Activated T-cell treated with anti-CD3 and anti-CD28 coated beads, Interleukin-2, amount 50 U/mL, for 24 hours (primary cell): ENCODE measurements at places on chromosomes 6 and 20.

DNA sequence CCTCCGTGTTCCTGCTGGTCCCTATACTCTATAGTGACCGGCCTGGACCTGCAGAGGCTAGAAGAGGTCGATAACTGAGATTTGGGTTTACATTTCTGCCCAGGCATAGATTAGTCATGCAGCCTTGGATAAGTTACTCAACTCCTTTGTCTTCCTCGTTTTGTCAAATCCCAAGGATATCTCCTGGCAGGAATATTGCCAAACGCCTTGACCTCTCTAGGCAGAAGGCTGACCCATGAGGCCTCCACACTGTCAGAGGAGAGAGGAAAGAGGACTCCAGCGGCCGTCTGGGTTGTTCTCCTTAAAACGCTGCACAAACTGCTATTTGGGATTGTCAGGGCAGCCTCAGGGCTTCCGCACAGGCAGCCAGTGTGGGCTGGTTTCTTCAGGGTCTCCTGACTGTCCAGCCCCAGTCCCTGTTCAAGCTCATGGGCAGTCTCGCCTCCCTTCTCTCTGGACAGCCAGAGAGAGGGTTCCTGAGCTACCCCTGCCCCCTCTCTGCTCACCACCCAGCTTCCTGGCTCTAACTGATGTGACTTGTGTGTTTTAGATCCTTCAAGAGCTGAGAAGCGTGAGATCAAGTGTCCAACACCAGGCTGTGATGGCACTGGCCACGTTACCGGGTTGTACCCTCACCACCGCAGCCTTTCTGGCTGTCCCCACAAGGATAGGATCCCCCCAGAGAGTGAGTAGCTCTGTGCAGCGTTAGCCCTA is 44.7 kb upstream of the PCMTD2 start:
- no peak overlapping the region for H3K27ac ChIP-seq
- no peaks in the 10 kb centered on the region for H3K27me3 ChIP-seq
- DNase-seq = no peak
- peaks cover 10% of the 10 kb centered on the region for H3K4me1 ChIP-seq

GRCh38 chr6:16683641-16684194 is 77.5 kb downstream of the ATXN1 start:
- H3K4me3 ChIP-seq = no peak overlapping the region
- no peak for DNase-seq
- peaks cover 27% of the 10 kb centered on the region for H3K36me3 ChIP-seq
- H3K27me3 ChIP-seq = no peaks in the 10 kb centered on the region

DNA sequence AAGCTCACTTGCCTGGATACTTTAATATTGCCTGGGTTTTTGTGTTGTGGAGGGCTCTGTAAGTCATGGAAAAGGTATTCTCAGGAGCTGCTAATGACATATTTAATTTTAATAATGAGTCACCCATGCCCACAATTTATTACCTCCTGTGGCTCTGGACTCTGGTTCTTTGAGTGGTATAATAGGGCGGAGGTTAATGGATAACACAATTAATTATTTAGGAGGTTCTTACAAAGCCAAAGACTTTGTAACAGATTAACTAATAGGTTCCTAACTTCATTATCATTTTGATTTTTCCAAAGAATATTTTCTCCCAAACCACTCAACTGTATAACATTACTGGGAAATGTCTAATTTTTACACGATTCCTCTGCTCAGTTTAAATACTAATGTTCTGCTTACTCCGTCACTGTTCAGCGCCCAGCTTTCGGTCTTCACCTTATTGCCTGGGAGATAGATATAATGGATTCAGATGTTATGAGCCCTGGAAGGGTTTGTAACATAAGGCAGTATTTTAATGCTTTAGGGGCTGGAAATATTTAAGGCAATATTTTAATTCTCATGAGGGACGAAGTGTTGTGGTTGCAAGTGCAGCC is 29.4 kb downstream of the PHACTR3 start:
- H3K27ac ChIP-seq = no peak overlapping the region
- DNase-seq = no peak
- no peaks in the 10 kb centered on the region for H3K4me1 ChIP-seq
- no peak overlapping the region for H3K4me3 ChIP-seq

- H3K4me1 ChIP-seq = peaks cover 23% of the 10 kb centered on the region
- DNase-seq = no peak
- H3K4me3 ChIP-seq = no peak overlapping the region
- H3K36me3 ChIP-seq = peaks cover 73% of the 10 kb centered on the region
- H3K27ac ChIP-seq = no peak overlapping the region
- no peaks in the 10 kb centered on the region for H3K27me3 ChIP-seq
These were observed 39.6 kb downstream of the CTNNBL1 start for GRCh38 chr20:37733416-37733815.

DNA sequence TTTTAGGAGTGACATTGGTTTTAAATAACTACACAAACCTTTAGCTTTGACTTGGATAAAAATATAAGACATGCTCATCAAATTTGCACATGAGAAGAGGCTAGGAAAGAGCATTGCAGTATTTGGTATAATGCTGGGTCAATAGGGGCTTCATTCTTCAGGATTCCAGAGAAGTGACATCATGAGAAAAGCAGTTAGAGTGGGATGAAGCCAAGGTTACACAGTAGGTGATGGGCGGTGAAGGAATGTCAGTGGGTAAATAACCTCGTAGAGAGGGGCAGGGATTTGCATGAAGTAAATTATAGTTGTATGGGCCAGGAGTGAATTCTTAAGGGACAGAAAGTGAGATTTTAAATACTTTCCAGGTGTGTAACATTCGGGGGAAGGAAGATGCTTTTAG is 216.2 kb downstream of the RFPL4B start:
- no peaks in the 10 kb centered on the region for H3K4me1 ChIP-seq
- no peak overlapping the region for H3K27ac ChIP-seq
- no peaks in the 10 kb centered on the region for H3K27me3 ChIP-seq
- no peak overlapping the region for H3K4me3 ChIP-seq
- no peaks in the 10 kb centered on the region for H3K36me3 ChIP-seq

- no peaks in the 10 kb centered on the region for H3K36me3 ChIP-seq
- peaks cover 19% of the 10 kb centered on the region for H3K27me3 ChIP-seq
- DNase-seq = no peak
- H3K4me1 ChIP-seq = no peaks in the 10 kb centered on the region
- no peak overlapping the region for H3K4me3 ChIP-seq
These were observed 64.4 kb downstream of the TMEM170B start for GRCh38 chr6:11601776-11602605.

DNA sequence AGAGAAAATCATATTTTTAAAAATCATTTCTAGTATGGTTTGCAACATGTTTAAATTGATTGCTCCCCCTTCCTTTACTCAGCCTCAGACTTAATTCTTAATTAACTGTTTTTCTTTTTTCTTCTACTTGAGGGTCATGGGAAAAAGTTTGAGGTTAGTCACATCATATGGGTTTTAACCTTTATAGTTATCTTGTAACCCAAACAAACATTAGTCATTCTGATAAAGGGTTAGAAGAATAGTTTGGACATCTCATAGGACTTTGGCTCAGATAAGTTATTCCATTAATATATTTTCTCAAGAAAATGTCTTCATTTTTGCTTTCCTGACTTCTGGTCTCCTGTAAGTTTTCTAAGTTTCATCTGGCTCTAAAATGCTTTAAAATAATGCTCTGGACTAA is 34.5 kb upstream of the TSPYL1 start:
- H3K36me3 ChIP-seq = peaks cover 6% of the 10 kb centered on the region
- no peaks in the 10 kb centered on the region for H3K4me1 ChIP-seq
- H3K27ac ChIP-seq = no peak overlapping the region
- DNase-seq = no peak

GRCh38 chr20:56414842-56415765 is 3.0 kb downstream of the CASS4 start:
- H3K4me1 ChIP-seq = peaks cover 83% of the 10 kb centered on the region
- peak; percentile 68 for DNase-seq
- no peaks in the 10 kb centered on the region for H3K27me3 ChIP-seq
- peaks cover 45% of the 10 kb centered on the region for H3K36me3 ChIP-seq

- DNase-seq = peak; percentile 73
- H3K27me3 ChIP-seq = no peaks in the 10 kb centered on the region
- H3K4me1 ChIP-seq = peaks cover 30% of the 10 kb centered on the region
- peak overlapping the region; percentile 66 for H3K27ac ChIP-seq
- H3K4me3 ChIP-seq = no peak overlapping the region
These were observed 26.9 kb downstream of the SPATA2 start for GRCh38 chr20:49888212-49889000.

DNA sequence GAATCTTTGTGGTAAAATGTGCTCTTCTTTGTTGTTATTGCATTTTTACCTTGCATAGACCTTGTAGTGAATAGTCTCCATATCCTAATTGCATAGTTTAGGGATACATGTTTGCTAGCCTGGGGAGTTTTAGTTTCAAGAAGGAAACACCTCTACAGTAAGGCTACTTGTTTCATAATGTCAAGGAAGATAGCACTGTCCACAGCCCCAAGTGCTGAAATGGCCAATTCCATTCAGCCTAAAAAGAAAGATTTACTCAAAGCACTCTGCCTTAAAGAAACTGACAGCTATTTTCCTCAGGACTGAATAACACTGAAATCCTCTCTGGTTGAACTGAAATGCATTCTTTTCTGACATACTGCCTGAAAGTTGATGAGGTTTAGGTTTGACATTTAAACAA is 2.6 kb downstream of the HCRTR2 start:
- DNase-seq = no peak
- H3K27ac ChIP-seq = no peak overlapping the region
- no peaks in the 10 kb centered on the region for H3K36me3 ChIP-seq
- H3K4me1 ChIP-seq = no peaks in the 10 kb centered on the region
- peaks cover 15% of the 10 kb centered on the region for H3K27me3 ChIP-seq

GRCh38 chr6:13007744-13008143 is 291.2 kb downstream of the PHACTR1 start:
- no peak overlapping the region for H3K4me3 ChIP-seq
- no peak for DNase-seq
- H3K27ac ChIP-seq = no peak overlapping the region
- no peaks in the 10 kb centered on the region for H3K36me3 ChIP-seq

GRCh38 chr6:5706124-5707033 is 300.3 kb downstream of the NRN1 start:
- peaks cover 24% of the 10 kb centered on the region for H3K4me1 ChIP-seq
- no peak overlapping the region for H3K27ac ChIP-seq
- H3K27me3 ChIP-seq = no peaks in the 10 kb centered on the region

GRCh38 chr20:4119854-4120209 is 104.5 kb upstream of the RNF24 start:
- no peak for DNase-seq
- no peak overlapping the region for H3K4me3 ChIP-seq
- H3K36me3 ChIP-seq = no peaks in the 10 kb centered on the region
- H3K4me1 ChIP-seq = no peaks in the 10 kb centered on the region

DNA sequence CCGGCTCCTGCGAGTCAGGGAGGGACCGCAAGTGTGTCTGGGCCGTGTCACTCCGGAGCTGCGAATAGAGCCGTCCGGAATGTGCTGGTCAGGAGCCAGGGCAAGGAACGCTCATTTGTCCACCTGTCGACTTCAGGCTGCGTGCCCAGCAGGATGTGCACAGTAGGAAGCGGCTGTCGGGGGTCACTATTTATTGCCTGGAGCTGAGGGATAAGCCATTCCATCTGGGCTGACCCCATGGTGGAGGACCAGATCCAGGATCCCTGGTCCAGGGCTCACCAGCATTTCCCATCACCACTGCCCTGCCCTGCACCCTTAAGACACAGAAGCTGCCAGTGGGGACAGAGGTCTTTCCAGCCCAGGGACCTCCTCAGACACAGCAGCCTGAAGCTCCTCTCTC is 14.7 kb downstream of the NTSR1 start:
- H3K4me3 ChIP-seq = no peak overlapping the region
- H3K36me3 ChIP-seq = peaks cover 1% of the 10 kb centered on the region
- H3K27ac ChIP-seq = no peak overlapping the region
- peaks cover 15% of the 10 kb centered on the region for H3K4me1 ChIP-seq
- DNase-seq = no peak

DNA sequence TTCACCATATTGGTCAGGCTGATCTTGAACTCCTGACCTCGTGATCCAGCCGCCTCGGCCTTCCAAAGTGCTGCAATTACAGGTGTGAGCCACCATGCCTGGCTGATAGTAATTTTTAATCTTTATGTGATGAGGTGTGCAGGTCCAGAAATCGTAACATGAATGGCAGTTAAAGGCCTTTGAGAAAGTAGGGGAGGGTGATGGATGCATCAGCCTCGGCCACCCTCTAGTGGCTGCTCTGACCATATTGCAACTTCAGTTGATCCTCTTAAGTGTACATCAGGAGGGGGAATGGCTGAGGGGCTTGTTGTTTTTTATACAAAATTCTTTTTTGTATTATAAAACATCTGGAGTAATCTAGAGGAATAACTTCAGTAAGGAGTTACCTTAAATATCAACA is 193.0 kb downstream of the ZFAND3 start:
- H3K4me3 ChIP-seq = no peak overlapping the region
- no peaks in the 10 kb centered on the region for H3K27me3 ChIP-seq
- H3K4me1 ChIP-seq = peaks cover 27% of the 10 kb centered on the region
- H3K36me3 ChIP-seq = peaks cover 10% of the 10 kb centered on the region
- no peak overlapping the region for H3K27ac ChIP-seq
- peak; percentile 39 for DNase-seq

DNA sequence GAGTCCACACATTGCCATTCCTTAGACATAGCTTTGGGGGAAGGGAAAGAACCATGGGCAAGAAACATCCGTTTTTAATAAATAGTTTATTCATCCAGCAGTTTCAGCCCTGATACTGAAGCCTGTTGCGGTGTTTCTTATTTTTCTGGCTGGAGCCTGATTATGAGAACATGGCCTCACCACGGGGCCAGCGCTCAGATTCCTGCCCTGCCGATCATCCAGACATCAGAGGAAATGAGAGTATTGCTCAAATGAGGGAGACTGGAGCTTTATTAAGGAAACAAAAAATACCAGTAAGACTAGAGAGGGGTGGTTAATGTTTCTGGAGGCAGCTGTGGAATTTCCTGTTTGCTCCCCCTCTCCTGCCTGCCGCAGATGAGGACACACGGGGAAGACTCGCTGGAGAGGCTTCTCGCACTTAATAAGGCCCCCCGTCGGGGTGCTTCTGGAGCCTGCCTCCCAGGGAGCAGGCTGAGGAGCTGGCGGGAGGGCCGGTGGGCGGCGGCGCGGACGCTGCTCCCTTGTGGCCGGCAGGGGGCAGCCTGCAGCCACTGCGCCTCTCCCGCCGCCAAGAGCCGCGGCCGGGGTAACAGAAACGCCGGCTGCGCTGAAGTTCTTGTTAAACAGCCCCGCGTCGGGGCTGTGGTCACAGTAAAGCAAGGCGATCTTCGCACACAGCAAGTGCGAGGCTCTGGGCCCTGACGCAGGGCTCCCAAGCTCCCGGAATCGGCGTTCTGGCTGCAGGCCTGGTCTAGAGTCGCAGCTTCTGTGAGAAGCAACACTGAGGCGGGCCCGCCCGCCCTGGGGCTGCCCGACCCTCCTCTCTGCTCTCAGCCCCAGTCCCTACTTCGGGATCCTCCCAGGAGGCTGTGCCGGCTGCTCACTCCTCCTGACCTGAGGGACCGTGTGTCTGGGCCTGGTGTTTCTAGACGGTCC is 17.5 kb downstream of the LEMD2 start:
- H3K27me3 ChIP-seq = peaks cover 9% of the 10 kb centered on the region
- no peak overlapping the region for H3K4me3 ChIP-seq
- H3K27ac ChIP-seq = peak overlapping the region; percentile 47
- peaks cover 11% of the 10 kb centered on the region for H3K4me1 ChIP-seq
- peak; percentile 82 for DNase-seq

DNA sequence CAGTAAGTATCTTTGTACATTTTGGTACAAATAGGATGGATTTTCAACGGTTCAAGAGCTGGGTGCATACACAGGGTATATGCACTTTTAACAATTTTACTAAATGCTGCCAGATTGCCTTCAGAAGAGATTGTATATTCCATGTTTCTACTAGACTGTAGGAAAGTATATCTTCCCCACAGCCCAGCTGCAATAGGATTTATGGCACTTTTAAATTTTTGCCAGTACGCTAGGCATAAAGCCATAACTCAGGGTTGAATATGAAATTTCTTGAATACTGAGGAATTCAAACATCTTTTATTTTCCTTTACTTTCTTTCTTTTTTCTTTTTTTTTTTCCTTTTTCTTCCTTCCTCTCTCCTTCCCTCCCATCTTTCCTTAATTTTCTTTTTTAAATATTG is 78.7 kb upstream of the SULF2 start:
- no peaks in the 10 kb centered on the region for H3K4me1 ChIP-seq
